ENCODE measurements at places on chromosomes 4 and X.
A peak's percentile ranks its signal among the peaks of the same experiment; 100 is the strongest.

- no peak for DNase-seq
These were observed 296.0 kb upstream of the SFRP2 start for GRCh38 chr4:154084864-154085263.

DNA sequence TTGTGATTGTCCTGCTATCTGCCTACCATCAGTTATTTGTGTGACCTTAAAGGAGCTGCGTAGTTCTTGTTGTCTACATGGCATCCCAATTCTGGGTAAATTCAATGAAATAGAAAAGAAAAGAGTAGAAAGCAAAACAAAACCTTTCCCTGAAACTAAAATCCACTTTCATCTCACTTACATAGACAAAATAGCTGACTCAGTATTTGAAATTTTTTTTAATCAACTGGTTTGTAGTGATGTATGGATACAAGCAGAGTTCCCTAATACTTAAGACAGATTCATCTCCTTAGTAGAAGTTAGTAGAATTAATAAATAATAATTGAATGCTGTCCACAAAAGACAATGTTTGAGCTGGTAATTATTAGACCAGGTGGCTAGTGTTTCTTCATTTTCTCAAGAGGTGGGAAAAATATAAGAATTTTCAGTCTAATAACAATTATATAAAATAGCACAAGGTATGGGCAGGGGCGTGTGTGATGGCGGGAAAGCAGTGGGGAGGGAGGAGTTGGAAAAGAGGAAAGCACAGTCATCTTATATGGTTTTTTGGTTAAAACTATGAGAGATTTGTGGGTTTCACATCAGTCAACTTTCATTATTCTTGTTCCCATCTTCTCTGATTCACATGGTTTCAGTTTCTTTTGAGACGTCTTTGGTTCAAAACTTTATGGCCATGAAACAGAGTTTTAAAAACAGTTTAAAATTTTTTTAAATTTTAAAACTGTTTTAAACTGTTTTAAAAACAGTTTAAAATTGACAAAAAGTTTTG lies 275.2 kb downstream of the SPRY1 start:
- DNase-seq = no peak

DNA sequence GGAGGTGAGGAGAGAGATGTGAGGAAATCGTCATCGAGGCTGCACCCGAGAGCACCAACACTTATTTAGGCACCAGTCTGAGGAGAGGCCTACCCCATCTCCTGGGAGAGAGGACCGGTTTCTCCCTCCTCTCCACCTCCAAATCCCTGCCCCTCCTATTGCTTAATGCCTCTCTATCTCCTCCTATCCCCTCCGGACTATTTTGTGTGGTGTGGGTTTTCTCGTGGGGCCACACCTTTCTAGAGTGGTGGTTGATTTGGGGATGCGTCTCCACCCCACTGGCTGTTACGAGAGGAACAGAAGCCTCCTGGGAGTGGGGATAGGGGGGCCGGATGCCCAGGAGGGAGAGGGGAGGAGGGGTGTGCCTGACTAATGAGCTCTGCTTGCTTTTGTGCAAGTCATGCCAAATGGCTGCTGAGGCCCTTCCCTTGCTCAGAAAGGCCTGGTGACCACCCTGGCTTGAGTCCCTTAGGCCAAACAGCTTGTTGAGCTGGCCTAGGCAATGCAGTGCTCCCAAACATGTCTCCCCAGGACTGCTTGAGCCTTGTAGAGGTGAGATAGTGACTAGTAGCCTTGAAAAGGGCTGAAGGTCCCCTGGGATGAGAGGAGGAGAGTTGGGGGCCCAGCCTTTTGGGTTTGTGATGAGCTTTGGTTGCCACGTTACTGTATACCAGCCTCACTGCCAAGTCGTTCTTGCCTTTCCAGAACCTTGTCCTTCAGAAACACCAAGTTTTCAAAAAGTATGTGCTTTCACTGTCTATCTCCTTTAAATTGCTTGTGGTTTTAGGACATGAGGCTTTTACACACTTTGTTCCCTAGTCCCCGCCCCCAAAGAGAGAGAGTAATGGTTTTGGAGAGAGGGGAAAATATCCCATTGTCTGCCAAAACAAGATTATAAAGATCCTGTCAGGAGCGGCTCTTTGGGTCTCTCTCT lies 1.2 kb downstream of the MSN start:
- DNase-seq = peak; percentile 38

DNA sequence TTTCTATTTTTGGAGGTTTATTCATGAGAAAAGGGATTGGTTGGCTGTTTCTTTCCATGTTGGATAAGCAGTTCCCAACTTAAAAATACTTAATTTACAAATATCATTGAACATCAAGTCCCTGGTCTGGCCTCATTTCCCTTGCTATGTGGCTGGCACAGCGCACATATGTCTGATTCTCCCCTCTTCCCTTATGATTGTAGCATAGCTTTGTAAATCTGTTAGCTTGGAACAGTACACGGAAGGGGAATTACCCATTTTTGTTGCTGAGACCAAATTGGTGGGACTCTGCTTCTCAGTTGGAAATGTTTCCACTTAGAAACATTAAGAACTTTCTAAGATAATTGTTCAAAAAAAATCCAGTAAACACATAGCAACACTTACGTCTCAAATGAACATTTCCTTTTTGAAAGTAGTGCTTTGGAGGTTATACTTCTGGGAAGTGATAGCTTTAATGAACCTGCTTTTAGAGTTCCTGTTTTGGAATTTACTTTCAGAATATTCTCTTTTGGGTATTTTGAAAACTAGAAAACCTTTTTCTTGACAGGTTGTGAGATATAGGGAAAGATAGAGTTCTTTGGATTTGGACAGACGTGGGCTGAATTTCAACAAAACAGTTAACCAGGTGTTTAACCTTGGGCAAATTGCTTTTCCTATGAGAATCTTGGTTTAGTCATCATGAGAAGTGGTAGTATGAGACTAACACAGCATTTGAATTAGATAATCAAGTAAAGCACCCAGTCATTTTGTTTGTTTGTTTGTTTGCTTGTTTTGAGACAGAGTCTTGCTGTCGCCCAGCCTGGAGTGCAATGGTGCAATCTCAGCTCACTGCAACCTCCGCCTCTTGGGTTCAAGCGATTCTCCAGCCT lies 47.3 kb downstream of the STIM2 start:
- DNase-seq = no peak

GRCh38 chrX:108993909-108994308 lies 257.5 kb upstream of the IRS4 start:
- no peak for DNase-seq
